ENCODE measurements at places on chromosomes 5 and 9. TPM values are rescaled to one million over a fixed set of nuclear protein-coding genes. Genes with fewer than 3 reads are reported as not detected.

SLC36A3 gene
- not detected for total RNA-seq

DNA sequence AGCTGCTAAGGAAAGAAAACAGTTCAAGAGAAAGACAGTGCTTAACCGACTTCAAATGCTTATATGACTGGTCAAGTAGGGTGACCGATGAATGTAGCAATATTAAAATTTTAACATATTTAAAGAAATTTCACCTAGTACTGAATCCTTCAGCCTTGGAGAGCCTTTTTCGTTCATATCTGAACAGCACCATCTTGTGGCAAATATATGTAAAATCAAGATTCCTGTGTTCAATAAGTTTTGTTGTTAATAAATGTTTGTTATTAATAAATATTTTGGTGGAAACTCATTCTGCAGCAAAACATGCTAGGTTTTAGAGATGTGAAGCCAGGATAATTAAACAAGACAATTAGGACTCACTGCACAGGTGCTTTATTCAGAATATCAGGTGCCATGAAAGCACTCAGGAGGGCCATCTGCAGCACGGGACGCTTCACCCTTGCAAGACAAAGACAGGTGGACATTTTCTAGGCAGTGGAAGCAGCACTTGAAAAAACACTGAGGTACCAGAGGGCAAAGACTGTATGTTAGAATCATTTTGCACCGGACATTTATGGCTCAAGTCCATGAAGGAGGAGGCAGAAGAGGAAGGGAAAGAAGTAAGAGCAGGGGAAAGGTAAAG, 15.6 kb downstream of the TICAM2 start:
- H3K4me3 ChIP-seq = no peak overlapping the region
- H3K4me1 ChIP-seq = no peaks in the 10 kb centered on the region
- DNase-seq = no peak
- H3K27ac ChIP-seq = no peak overlapping the region
- peaks cover 15% of the 10 kb centered on the region for H3K27me3 ChIP-seq

DNA sequence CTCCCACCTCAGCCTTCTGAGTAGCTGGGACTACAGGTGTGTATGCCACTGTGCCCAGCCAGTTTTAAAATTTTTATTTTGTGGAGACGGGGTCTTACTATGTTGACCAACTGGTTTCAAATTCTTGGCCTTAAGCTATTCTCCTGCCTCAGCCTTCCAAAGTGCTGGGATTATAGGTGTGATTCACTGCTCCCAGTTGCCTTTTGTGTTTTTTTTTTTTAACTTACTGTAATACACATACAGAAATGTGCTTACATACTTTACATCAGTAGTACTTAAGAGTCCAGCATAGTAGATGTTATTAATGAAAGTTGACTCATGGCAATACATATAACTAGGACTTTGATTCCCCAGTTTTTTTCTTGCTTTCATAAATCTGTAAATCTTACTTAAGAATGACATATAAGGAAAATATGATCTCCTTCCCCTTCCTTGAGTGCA, 4.7 kb downstream of the MAN2A1 start:
- peaks cover 63% of the 10 kb centered on the region for H3K4me1 ChIP-seq
- H3K27ac ChIP-seq = no peak overlapping the region
- no peaks in the 10 kb centered on the region for H3K27me3 ChIP-seq
- peaks cover 22% of the 10 kb centered on the region for H3K36me3 ChIP-seq
- H3K4me3 ChIP-seq = no peak overlapping the region

NELFB gene
- 71.4 TPM for total RNA-seq

DNA sequence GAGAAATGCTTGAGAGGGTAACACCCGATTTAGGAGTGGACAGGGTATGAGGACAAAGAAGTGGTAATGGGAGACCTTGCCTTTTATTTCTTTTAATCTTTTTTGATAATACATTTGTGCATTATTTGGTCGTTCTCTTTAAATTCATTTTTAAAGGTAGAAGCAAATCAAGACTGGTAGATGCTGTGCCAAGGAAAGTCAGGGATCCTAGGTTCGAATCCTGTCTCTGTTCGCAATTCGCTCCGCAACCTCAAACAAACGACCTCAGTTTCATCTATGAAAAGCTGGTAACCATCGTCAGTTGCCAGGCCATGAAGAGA, 353 bp upstream of the TMED9 start:
- no peak for DNase-seq
- peaks cover 45% of the 10 kb centered on the region for H3K36me3 ChIP-seq
- H3K4me3 ChIP-seq = peak overlapping the region; percentile 98
- H3K27ac ChIP-seq = peak overlapping the region; percentile 80
- peaks cover 18% of the 10 kb centered on the region for H3K4me1 ChIP-seq

DNA sequence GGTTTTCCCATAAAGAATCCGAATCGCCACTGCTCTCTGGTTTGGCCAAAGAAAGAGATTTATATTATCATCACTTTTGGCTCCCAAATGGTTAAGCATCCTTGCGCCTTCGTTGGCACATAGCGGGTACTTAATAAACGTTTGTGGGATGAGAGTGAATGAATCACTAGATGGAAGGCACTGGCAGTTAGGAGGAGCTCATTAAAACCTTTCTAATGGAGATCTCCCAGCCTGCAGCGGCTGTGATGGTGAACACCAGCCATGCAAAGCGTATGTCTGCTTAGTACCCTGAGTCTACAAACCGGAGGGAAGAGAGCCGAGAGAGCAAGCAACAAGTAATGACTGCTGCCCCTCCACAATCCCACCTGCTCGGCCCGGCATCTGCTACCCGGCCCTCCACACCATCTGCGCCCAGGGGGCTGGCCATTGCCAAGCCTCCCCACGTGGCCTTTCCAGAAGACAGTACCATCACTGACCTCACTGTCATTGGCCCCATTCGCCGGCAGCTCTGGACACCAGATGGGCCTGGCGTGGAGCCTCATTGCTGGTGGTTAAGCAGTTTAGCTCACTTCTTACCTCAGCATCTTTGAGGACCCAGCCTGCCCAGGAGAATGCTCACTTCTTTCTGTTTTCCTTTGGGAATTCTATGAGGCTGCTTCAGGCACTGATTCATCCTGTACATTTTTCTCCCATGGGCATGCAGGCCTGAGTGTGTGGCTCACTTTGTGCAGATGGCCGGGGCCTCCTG, 39.3 kb upstream of the ANKRD33B start:
- H3K27me3 ChIP-seq = peaks cover 4% of the 10 kb centered on the region
- H3K36me3 ChIP-seq = no peaks in the 10 kb centered on the region
- no peak overlapping the region for H3K27ac ChIP-seq

DNA sequence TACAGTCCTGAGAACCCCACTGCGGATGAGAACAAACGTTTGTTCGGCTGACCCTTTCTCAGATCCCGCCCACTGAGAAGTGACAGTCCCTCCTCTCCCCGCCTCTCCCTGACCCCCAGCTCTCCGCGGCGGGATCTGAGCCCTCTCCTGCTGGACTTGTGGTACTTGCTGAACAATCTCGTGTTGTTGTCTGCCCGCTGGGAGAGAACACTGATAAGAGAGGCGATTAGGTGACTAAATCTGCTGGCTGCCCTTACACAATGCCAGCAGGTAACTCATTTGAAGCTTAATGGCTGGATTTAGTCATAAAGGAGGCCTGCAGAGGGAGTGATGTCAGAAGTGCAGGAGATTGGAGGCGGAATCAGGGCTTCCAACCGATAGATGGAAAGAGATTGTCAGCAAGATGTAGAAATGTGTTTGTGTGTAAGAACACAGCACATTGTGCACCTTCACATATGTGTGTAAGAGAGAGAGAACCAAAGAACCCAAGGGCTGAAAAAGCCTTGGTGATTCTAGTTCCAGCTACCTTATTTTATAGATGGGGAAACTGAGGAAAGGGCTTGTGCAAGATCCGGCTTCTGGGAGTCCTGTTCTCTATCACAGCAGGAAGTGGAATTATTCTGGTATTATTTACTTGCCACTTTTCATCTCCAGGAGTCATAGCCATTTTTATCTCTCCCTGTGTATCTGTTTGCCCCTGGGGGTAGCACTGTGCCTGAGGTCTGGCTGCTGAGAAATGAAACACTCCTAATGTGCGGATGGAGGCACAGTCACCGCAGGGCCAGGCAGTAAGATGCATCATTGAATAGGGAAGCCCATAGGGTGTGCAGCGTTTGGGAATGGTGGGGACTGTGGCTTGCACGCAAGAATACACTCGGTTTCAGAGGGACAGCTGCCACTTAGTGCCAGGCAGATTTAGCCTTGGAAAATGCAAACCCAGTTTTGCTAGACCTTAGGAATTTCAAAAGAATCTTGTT, 203.7 kb upstream of the MSX2 start:
- no peaks in the 10 kb centered on the region for H3K27me3 ChIP-seq
- H3K27ac ChIP-seq = no peak overlapping the region
- H3K4me3 ChIP-seq = no peak overlapping the region
